Suprapubic skin (tissue), 4 donors: ENCODE measurements at places on chromosomes 11 and 22. TPM values are rescaled to one million over a fixed set of nuclear protein-coding genes. Genes with fewer than 3 reads are reported as not detected.

Gene CSF2RB
- 4.7 TPM for total RNA-seq

Gene LGALS1
- 138 TPM for total RNA-seq

Gene APOBEC3C
- 8.8 TPM for total RNA-seq

Gene GSTP1
- total RNA-seq = 564 TPM

Gene SLC25A17
- total RNA-seq = 16.1 TPM

Gene CHRDL2
- total RNA-seq = not detected

Gene TSPAN18
- total RNA-seq = 5.1 TPM

Gene KIF18A
- 6.6 TPM for total RNA-seq

Gene OR2AG1
- total RNA-seq = not detected

Gene SEZ6L
- total RNA-seq = 0.24 TPM

Gene DLG2
- 37.9 TPM for total RNA-seq

Gene DUSP8
- 3.3 TPM for total RNA-seq

Gene FXYD2
- total RNA-seq = not detected

Gene MMP8
- total RNA-seq = 0.15 TPM

Gene GP1BB
- total RNA-seq = 28.7 TPM

Gene KREMEN1
- 51.6 TPM for total RNA-seq

Gene CLDN5
- 79.3 TPM for total RNA-seq

Gene MFRP
- not detected for total RNA-seq

Gene MMP27
- total RNA-seq = not detected

Gene ANKK1
- total RNA-seq = 3.2 TPM

Gene LRRN4CL
- total RNA-seq = 5.4 TPM

Gene BMAL1
- 57.8 TPM for total RNA-seq

Gene C11orf87
- not detected for total RNA-seq

Gene SNX32
- total RNA-seq = not detected

Gene RAB36
- 3.1 TPM for total RNA-seq

Gene CCDC89
- not detected for total RNA-seq

Gene SAA2
- 30.4 TPM for total RNA-seq

Gene MUC5AC
- not detected for total RNA-seq

Gene ZNRF3
- 18.6 TPM for total RNA-seq

Gene NCR3LG1
- total RNA-seq = 4.6 TPM

Gene P2RX6
- total RNA-seq = 0.21 TPM

Gene OR52A1
- total RNA-seq = not detected

Gene HTR3B
- not detected for total RNA-seq

Gene APOC3
- total RNA-seq = not detected

Gene KCNK7
- total RNA-seq = 183 TPM

Gene NELL1
- not detected for total RNA-seq

Gene COMT
- total RNA-seq = 250 TPM

Gene PTPN5
- 0.15 TPM for total RNA-seq

Gene PDE3B
- 6.8 TPM for total RNA-seq

Gene ROM1
- total RNA-seq = 0.80 TPM

Gene CDON
- 27.6 TPM for total RNA-seq

Gene P2RX3
- not detected for total RNA-seq

Gene FIBIN
- total RNA-seq = 4.6 TPM

Gene GDPD4
- not detected for total RNA-seq

Gene MIOX
- not detected for total RNA-seq

Gene UBQLN3
- not detected for total RNA-seq

Gene USP47
- 70.6 TPM for total RNA-seq

Gene KMT5B
- 31.7 TPM for total RNA-seq

Gene SMPD1
- 45.5 TPM for total RNA-seq

Gene C1QTNF4
- total RNA-seq = 1.9 TPM
